ENCODE measurements at places on chromosomes 1 and 21.

DNA sequence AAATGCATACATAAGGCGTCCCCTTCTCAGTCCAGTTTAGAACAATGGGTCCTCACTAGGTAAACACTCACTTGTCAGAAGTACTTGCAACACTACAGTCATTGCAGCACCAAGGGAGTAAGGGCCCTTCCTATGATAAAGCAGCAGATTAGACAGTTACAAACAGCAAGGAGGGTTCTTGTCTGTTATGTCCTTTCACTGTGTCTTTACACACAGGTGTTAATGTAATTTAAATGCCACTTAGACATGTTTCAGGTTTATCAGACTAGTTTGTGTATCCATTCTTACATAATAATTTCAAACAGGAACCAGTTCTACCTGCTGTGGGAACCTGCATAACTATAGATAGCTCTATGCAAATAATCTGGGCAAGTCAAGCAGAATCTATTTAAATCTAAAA is 105.6 kb upstream of the USH2A start:
- no peak for DNase-seq

- no peak for DNase-seq
Measured at GRCh38 chr1:215044151-215044550, 38.4 kb upstream of the KCNK2 start.

DNA sequence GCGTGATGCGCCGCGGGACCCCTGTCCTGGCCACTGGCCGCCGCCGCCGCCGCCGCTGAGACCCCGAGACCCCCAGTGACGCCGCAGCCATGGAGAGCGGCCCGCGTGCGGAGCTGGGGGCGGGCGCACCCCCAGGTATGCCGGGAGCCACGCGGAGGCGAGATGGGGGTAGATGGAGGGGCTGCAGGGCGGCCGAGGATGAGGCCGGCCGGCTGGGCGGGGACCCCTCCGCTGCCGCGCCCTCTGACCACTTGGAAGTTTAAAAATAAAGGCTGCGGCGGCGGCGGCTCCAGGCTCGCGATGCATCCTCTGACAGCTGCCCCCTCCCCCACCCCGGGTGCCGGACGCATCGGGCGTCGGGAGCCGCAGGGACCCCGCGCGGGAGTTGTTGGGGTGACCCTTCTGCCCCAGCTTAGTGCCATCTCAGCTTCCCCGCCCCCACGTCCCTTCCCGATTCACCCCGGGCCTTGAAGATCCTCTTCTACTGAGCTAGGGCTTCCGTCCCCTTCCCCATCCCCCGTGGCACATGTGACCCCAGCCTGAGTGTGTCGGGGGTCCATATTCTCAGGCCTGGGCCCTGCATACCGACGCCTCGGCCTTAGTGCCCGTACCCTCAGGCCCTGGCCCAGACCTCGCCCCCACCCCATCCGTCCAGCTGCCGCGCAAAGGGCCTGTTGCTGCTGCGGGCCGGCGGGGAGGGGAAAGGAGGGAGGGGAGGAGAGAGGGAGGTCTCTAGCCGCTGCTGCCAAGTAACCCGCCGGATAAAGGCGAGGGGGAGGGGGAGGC is 562 bp downstream of the MAP7D1 start:
- DNase-seq: no peak

- no peak for DNase-seq
Measured at GRCh38 chr1:71862756-71863155, 419.6 kb downstream of the NEGR1 start.

DNA sequence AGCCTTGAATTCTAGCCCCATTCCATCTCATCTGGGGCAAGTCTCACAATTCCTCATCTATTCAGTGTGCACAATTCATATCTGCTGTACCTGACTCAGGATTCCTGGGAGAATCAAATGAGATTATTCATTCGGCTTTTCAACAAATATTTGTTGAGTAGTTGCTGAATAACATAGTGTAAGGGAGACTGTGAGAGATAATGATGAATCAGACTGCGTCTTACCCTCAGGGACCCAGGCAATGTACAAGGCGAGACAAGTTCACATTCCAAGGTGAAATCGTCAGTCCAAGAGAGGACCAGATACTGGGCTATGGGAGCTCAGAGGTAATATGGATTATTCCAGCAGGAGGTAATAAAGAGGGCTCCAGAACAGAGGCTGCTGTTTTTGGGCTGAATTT is 67.8 kb upstream of the SMYD2 start:
- no peak for DNase-seq

GRCh38 chr1:61220536-61220935 is 138.2 kb downstream of the NFIA start:
- DNase-seq: no peak

DNA sequence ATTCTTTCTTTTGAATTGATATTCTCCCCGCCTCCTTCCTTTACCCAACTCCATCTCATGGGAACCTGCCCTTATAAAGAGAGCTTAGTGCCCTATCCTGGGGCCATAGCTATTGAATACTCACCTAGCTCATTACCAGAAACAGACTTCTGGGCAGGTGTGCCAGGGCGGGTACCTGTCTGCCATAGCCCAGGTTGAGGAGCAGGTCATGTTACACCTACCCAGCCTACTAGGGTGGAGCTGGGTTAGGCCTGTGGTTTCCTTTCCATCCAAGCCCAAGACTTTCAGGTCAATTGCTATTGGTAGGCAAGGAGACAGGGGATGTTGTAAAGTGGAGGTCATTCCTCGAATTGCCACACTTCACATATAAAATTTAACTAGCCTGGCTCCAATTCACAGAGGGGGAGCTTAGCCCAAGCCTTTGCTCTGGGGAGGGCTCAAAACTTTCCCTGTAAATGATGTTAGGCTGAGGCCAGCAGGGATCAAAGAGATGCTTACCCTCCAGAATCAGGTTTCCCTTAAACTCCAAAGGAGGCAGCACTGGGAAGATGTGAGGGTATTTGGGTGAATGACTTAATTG is 87.1 kb upstream of the IPO9 start:
- no peak for DNase-seq

DNA sequence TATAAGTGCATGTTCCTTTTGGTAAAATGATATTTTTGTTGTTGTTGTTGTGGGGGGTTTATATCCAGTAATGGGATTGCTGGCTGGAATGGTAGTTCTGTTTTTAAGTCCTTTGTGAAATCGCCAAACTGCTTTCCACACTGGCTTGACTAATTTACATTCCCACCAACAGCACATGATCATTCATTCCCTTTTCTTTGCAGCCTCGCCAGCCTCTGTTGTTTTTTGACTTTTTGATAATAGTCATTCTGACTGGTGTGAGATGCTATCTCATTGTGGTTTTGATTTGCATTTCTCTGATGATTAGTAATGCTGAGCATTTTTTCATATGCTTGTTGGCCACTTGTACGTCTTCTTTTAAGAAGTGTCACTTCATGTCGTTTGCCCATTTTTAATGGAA is 188.5 kb upstream of the CHRM3 start:
- no peak for DNase-seq

DNA sequence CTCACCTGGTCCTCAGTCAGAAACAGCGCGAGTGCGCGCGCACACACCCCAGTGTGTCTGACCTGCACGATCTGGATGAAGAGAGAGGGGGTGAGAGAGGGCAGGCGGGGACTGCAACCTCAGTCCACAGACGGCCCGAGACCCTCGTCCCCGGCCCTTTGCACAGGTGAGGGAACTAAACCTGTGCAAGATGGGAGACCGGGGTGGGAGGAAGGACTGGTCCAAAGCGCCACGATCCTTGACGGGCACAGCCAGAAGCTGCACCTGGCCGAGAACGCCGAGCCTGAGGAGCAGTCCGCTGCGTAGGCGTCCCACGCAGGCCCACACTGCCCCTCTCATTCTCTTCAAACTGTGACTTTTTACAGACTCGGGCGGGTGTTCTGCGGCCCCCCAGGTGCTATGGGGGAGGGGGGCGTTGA is 519 bp upstream of the IQCC start:
- no peak for DNase-seq

- DNase-seq: no peak
Measured at GRCh38 chr1:37519613-37520012, 5.0 kb upstream of the MEAF6 start.

- DNase-seq: no peak
Measured at GRCh38 chr1:168285521-168285790, 4.8 kb downstream of the TBX19 start.

GRCh38 chr1:113244112-113244820 is 146.0 kb upstream of the MAGI3 start:
- no peak for DNase-seq

- no peak for DNase-seq
Measured at GRCh38 chr1:230985711-230986110, 6.8 kb downstream of the ARV1 start.

DNA sequence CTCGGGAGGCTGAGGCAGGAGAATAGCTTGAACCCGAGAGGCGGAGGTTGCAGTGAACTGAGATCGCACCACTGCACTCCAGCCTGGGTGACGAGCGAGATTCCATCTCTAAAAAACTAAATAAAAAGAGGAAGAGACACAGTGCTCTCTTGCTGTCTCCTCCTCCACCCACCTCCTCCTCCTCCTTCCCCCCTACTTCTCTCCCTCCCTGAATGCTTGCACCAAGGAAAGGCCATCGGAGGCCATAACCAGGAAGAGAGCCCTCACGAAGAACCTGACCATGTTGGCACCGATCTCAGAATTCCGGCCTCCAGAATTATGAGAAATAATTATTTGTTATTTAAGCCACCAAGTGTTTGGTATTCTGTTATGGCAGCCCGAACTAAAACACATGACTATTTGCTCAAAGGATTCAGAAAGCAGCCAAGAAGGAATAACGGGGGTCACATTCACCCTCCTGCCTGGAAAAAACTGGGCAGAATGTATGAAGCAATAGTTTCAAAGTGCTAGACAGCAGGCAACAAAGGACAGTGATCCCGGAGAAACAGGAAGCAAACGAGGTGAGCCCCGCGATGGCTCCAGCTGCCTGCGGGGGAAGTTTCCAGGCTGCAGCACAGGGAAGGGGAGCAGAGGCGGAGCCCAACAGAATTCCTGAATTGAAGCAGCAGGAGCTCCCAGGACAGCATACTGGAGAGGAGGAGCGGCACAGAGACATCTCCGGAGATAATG is 35.8 kb downstream of the LDLRAD1 start:
- DNase-seq: no peak

GRCh38 chr21:42616446-42616845 is 37.0 kb upstream of the PDE9A start:
- DNase-seq: no peak

All from smooth muscle cell of the brain vasculature (primary cell).